ENCODE measurements at places on chromosomes 1 and 21.

DNA sequence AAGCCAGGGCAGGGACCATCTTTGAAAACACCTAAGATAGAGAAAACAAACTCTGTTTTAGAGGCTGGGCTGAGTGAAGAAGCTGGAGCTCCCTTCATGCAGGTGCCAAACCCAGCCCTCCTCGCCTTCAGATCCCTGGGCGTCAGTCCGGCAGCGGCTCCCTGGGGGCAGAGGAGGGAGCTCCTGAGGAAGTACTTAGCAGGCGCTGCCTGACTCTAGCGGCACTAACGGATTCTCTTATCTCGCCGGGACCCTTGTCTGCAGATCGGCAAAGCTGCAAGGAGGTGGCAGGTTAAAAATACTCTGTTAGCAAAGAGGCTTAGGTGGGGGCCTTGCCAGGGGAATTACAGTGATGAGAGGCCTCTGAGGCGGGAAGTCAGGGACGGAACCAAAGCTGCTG, 79.6 kb downstream of the PLXNA2 start:
- no peak for DNase-seq

GRCh38 chr1:45843474-45843905, 40.1 kb downstream of the MAST2 start:
- no peak for DNase-seq

DNA sequence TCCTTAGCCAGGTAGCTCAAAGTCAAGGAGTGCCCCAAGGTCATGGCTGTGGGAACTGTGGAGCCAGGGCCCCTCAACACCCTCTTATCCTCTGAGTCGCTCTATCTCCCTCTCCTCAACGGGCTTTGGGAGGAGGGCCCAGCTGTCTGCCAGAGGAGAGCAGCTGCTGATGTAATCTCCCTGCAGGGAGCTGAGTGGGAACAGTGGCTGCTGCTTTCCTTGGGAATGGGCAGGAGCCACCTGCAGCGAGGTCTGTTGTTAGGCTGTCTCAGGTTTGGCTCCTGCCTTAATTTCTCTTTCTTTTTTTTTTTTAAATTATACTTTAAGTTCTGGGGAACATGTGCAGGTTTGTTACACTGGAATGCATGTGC, 58.8 kb upstream of the MAP1LC3C start:
- no peak for DNase-seq

GRCh38 chr1:3679098-3679555, 26.8 kb downstream of the TP73 start:
- DNase-seq = no peak

DNA sequence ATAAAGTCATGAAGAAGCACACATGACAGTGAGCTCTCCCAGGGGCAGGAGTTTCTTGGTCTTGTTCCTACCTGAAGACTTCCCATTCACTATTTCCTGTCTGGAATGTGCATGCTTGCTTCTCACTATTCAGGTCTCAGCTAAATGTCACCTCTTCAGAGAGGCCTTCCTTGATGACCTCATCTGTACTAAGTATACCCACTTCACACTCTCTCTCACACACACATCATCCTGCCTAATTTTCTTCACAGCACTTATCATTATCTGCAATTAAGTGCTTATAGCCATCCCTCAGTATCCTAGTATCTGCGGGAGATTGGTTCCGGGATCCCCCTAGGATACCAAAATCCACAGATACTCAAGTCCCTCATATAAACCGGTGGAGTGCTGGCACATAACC, 146.4 kb upstream of the IVNS1ABP start:
- no peak for DNase-seq

- no peak for DNase-seq
Measured at GRCh38 chr1:48013270-48013669, 16.1 kb upstream of the TRABD2B start.

DNA sequence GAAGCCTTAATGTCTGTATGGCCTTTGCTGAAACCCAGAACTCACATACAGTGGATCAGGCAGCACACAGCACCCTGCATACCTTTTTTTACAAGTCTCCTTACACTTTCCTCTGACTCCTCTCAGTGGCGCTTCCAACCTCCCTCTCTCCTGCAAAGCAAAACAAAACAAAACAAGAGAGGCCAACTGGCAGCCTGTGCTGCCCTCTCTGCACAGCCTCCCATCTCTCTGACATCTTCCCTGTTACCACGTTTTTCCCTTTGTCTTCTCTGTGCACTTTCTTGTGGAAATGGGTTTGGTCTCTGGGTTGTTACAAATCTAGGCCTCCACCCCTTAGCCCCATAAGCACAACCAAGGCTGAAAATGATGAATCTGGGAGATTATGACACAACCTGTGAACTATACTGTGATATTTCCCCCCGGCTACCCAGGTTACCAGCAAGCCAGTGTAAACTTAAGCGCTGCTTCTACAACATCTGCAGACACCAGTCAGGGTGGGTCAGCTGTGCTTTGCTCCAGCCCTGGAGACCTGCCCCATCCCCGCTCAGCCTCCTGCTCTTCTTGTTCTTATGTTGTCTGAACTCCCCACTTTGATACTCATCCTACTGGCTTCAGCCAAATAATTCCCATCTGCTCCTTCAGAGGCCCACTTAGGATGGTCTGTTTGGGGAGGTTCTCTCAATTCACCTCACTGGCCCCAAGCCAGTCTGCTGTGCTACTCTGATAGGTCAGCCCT, 54.9 kb upstream of the FMOD start:
- DNase-seq = no peak

Data from urinary bladder (tissue), 4 donors.